ENCODE measurements at places on chromosomes 7 and 10.

DNA sequence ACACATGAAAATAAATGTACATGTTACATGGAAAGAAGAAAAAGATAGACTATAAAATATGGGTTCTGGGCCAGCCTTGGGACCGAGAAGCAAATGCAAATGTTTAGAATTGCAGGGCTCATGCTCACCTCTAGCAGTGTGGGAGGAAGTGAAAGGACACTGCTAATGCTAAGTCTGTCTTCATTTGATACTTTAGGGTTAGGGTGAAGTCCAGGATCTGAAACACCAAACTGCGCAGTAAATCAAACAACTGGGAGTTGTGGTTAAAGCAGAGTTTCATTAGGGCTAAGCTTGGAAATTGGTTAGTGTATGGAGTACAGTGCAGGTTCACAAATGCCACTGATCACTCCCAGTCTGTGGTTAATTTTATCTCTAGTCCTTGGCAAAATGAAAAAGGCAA, 73.2 kb upstream of the PDK4 start:
- DNase-seq = no peak

DNA sequence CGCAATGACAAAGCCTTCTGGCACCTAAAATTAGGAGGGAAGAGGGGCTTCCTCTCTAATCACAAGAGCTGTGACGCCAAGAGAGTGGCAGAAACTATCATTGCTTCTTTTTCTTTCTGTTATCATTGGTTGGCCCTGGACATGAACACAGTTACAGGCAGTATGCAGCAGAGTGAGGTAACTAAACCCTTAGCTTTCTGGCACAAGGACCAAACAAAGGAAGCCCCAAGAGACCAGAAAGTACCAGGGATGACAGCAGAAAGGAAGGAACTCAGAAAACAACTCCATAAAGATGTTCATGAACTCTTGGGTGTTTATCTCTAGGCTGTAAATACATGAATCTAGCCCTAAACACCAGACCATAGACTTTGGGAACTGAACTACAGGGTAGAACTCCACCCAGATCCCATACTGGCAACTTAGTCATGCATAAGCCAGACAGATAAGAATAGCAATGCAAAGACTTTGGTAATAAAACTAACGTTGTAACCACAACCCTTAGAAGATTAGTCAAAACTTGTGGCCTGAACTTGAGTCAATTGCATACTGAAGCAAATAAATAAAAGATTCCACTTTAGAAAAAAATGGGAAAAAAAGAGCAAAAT, 195.7 kb upstream of the PTN start:
- no peak for DNase-seq

DNA sequence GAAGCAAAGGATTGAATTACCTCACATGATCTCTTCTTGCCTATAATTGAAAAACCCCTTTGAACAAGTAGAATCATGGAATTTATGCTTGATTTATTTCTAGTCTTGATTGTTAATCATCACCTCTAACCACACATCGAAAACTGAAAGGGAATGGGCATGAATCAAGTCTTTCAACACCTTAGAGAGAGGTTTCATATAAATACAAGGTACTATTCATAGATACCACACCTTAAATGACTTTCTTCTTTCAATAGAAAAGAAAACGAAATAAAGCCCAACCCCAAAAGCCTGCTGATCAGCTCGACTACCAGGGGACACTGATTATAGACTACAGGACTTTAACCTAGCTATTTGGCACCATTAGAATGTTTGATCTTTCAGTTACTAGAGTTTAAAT, 128.6 kb upstream of the PTPRZ1 start:
- DNase-seq = no peak

DNA sequence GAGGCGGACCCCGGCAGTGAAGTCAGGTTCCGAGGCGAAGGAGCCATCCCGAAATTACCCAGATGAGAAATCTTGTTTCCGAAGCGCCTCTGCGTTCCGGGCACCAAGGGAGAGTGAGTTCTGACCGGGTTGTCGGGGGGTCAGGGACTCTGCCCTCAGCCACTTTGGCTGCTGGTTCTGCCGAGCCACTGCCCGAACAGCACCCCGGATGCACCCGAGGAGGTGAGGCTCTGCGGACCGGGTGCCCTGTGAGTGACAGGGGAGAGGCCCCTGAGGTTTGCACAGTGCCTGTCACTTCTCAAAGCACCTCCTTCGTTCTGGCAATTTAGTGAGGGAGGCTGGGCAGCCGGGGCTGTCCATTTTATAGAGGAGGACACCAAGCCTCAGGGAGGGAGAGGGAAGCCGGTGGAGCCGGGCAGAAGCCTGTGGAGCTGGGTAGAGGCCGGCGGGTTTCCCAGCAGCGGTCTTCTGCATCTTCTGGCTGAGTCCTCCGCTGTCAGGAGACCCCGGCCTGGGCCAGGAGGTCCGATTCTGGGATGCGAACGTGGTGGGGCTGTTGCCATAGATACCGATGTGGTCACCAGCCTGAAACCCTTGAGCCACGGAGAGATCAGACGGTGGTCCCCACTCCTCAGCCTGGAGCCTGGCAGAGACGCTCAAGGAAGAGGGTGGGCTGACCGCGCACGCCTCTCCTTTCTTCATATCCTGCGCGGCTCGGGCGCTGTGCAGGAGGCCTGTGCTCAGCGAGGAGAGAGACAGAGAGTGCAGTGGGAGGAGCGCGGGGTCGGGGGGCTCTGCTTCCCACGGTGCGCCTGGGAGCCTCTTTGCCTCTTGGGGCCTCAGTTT, 18.9 kb upstream of the SHH start:
- DNase-seq = no peak

GRCh38 chr7:3771906-3772305, 470.9 kb downstream of the SDK1 start:
- DNase-seq = no peak

DNA sequence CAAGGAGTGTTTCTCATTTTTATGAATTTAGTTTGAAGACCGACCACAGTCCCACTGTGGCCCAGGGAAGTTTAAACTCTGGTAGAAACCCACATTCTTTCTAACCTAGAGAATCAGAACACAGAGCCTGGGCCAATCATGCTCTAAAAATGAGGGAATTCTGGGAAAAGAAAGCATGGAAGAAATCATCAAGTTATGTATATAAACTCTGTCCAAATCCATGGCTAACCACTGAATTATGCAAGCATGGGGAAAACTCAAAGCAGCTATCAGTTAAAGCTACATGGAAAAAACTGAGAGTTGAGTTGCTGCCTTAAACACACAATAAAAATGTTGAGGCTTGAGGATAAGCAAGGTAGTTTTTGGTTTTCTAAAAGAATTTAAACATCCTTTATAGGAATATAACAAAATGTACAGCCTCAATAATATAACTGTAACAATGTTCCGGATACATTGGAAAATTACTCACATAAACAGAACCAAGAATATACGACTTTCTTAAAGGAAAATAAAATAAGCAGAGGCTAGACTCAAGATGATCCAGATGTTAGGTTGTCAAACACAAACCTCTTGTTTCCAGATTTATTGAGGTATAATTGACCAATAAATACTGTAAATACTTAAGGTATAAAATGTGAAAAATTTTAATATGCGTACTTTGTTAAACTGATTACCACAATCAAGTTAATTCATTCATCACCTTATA, 311.2 kb upstream of the GNAI1 start:
- no peak for DNase-seq

- DNase-seq = no peak
Observed at GRCh38 chr7:40983111-40983510, 719.8 kb downstream of the INHBA start.

DNA sequence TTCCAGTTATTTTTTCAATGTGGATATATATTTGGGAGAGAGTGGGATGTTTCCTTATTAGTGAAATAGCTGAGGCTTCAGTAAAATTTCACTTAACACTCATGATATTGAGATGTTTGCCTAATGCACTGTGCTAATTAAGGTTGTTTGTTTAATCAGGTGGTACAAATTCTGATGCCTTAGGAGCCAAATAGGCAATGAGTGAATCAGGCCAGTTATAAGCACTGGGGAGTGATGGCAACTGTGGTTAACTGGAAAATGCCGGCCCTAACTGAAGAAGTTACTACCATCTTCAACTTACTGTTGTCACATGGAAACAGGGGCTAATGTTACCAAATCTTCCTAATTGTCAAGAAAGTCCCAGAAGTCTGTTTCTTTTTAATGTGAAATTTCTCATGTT, 32.0 kb downstream of the VCL start:
- DNase-seq = no peak

DNA sequence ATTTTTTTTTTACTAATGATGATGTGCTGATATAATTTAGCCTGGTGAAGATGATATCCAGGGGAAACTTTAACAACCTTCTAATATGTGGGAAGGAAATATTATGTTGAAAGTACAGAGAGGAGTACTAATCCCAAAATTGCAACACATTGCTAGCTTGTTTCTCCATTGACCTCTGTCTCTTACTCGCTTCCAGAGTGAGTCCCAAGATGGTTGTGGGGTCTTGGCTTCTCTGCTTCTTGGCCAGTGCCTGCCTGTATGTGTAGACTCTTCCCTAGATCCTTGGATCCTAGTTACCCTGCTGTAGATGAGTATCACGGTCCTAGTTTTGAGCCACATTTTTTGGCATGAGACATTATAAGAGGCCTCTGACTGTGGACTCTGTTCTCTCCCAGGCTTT, 17.5 kb downstream of the BMPER start:
- no peak for DNase-seq

DNA sequence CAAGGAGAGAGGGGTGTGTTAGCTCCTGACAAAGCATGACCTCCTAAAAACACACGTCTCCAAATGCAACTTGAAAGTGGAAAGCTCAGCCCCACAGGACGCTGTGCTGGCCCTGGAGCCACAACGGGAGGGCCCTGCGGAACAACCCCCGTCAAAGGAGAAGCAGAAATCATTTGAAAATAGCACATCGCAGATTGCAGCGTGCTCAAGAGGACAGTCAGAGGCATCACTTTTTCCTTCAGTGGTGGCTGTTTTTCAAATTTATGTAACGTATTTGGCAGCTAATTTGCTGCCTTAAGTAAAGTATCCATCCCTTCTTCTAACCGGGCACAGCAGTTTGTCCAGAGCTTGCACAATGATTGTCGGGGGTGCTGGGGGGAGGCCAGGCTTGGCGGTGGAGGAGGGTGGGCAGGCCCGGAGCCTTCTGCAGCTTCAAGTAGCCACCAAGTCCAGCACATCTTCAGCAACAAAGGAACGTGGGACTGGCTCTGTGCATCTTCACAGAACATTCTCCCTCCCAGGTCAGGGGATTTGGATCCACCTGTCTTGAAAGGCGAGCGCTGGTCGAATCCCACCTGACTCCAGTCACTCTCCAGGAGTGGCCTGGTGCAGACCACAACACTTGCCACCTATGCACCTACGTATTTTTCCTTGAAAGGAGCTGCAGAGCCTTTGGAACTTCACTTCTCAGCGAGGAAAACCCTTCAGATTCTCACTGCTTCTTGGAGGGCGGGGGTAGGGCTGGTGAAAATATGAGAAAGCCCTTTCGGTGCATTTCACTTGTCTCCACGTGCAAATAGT, 346.3 kb downstream of the DNAJB6 start:
- DNase-seq = no peak
